Cardiac septum (tissue), 1 donor: ENCODE measurements at places on chromosomes 5 and 9.

- no peak for DNase-seq
These were observed 36.4 kb downstream of the ADAMTS12 start for GRCh38 chr5:33855396-33855795.

- DNase-seq = no peak
These were observed 5.4 kb downstream of the ZNF608 start for GRCh38 chr5:124740991-124741583.

DNA sequence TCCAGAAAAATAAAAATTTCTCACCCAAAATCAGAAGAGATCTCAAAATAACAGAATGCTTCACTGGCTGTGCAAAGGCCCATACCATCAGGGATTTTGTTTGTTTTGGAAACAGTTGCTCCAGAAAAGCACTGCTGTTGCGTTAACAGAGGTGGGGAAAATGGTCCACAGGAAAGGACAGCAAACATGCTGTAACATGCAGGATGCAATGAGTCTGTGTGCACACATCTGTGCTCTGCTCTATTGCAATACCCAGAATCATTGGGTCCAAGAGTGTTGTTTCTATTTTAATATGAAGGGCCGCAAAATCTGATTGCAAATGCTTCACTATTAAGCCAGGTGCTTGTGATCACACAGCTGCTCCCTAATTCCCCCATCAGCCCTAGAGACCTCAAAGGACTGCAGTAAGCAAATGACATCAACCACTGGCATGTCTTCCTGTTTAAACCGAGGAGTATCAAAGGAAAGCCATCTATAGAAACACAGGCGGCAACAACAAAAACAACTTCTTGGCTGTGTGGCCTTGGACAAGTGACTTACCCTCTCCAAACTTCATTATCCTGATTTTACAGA, 141.0 kb downstream of the DCP2 start:
- no peak for DNase-seq

DNA sequence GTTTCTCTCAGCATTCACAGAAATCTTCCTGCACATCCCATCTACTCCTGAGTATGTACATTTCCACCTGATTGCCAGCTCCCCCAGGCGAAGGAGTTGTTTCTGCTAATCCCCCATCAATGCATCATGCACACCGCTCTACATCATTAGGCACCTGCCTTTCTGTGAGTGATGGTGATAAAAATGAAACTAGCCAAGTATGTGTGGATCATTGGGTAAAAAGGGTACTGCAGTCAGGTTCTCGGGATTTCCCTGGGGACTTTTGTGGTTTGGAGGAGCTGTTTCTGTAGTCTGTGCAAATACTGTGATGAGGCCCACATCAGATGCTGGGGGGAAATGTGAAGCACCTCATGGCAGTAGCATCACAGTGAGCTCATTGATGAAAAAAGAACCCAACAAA, 30.4 kb downstream of the CAMK4 start:
- DNase-seq = no peak

GRCh38 chr9:9319007-9319406, 1293.8 kb downstream of the PTPRD start:
- DNase-seq = no peak

DNA sequence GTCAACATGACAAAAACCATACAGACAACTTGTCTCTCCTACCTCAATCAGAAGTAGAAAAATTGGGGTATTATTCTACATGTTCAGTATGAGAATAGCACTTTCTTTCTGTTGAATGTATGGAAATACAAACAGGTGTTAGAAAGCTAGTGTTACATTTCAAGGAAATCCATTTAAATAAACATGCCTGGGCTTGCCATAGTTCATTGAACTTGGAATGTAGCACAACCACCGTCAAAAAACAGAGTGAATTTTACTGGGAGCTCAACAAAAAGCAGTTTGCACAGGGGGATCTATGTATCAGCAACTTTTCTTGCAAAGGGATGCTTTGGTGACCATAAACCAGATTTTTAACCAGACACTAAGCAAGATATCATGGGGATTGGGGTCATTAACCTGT, 307.9 kb upstream of the SMARCA2 start:
- DNase-seq = no peak

- DNase-seq = no peak
These were observed 368.9 kb downstream of the TMEM161B start for GRCh38 chr5:87899721-87900131.

DNA sequence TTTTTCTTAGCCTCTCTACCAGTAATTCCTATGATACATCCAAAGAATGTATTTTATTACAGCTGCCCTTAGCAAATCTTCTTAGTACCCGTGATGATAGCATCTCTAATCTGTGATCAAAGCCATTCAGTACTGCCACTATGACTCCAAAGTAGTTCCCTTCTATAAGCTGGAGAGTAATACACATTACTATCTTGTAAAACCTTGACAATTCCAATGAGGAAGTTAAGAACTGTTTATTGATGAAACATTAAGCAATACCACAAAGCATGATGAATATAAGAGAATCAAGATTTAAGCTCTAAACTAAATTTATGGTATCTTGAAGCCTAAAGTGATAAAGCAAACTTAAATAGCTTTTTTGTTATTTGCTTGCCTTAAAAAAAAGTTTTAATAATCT, 86.1 kb downstream of the SMIM23 start:
- DNase-seq = no peak

DNA sequence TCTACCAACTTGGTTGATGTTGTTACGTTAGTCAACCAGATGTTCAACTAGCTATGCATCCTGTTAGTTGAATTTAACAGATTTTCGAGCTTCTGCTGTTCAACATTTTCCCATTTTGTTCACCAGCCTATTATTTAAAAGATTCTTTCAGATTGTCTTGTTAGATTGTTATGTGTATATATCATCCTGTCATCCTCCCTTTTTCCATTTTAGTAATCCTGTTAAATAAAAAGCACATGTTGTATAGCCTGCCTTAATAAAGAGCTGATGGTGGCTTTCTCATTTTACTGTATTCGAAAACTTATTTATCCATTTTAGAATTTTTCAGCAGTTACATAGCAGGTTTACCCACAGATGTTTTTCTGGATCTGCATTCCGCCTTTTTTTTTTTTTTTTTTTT, 4.3 kb downstream of the TMEFF1 start:
- DNase-seq = no peak

DNA sequence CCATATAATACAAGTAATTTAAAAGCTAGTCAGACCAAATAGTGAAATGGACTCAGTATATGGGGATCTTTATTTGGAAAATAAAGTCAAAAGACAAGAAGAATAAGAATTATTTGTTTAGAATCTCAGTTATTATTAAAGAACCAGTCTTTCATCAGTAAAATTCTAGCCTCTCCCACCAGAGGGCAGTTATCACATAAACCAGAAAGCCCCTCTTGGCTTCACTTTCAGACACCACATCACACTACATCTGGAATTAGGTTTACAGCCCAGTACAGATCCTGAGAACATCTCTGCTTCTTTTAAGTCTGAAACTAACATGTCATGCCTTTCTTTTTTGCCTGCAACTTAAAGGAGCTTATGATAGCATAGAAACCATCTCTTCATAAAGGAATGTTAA, 12.2 kb upstream of the HSPB3 start:
- no peak for DNase-seq

GRCh38 chr5:99866740-99867139, 668.4 kb upstream of the FAM174A start:
- no peak for DNase-seq

- no peak for DNase-seq
These were observed 190.5 kb downstream of the ADCY2 start for GRCh38 chr5:7586480-7586879.

GRCh38 chr9:34578241-34579103, 11.1 kb downstream of the CNTFR start:
- no peak for DNase-seq

DNA sequence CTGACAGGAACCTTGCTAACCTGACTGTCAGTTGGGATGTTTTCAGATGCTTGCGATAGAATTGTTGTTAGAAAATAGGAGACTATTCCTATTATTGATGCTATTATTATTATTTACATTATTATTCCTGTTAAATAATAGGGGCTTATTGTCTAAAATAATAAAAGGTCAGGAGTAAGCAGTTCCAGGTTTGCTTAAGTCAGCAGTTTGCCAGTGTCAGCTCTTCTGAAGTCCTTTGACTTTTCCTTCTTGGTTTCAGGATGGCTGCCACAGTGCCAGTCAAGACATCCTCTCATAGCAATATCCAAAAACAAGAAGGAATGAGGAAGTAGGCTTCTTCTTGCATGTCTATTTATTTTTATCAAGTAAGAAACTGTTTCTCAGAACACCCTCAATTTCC, 141.7 kb upstream of the MARCHF11 start:
- no peak for DNase-seq

- no peak for DNase-seq
These were observed 77.7 kb upstream of the ASS1 start for GRCh38 chr9:130366888-130367550.

DNA sequence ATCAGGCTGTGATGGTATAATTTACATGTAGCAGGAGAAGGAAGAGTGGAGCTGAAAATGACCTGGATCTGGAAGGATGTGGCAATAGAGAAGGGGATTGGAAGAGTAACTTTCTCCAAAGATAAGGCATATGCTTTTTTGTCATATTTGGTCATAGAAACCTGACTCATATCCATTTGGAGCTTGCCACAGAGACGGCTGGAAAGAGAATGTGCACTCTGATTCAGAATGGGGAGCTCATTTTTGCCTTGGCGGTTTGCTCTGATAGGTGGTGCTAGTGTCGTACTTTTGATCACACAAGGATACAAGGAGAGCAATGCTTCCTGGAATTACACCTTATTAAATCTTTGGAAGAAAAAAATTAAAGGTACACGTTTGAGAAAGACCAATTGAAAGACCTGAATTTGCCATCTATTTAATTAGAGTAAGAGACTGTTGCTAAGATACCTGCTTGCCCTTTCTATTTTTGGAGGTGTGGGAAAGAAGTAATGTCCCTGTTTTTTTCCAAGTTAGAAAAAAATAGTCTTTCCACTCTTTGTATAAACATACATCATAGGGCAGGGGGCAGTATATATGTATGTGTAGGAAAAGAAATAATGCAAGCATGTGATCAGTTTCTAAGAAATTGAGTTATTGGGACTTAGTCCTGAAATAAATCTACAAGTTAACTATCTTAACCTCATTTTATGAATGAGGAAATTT, 5.4 kb downstream of the LSM11 start:
- no peak for DNase-seq

- no peak for DNase-seq
These were observed 87.1 kb downstream of the EHMT1 start for GRCh38 chr9:137705906-137706305.

DNA sequence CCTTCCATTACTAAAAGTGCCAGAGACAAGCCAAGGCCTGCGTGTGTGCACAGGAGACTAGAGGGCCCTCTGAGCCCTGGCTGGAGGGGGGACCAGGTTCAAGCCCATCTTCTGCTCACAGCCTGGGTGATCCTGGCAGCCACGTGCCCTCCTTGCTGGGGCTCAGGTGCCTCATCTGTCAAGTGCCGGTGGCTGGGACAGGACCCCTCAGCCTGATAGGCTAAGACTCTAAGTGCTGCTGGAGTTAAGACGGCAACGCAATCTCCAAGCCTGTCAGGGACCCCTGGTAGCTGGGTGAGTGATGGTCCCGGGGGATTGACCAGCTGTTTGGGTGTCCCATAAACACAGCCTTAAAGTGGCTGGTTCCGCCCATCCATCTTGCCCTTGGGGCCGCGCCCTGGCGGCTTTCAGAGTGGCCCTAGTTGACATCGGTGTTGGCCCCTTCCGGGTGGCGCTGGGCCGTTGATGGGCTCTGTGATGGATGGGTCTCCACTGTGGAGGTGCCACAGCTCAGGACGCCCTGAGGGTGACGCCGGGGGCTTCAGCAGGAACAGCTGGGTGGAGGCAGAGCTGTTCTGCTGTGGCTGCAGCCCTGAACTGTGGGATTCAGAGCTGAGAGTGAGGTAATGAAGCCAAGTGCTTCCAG, 136.2 kb downstream of the BARX1 start:
- no peak for DNase-seq

- DNase-seq = no peak
These were observed 103.0 kb upstream of the ERCC6L2 start for GRCh38 chr9:95772320-95773052.

GRCh38 chr5:6274846-6275543, 103.4 kb downstream of the MED10 start:
- no peak for DNase-seq

DNA sequence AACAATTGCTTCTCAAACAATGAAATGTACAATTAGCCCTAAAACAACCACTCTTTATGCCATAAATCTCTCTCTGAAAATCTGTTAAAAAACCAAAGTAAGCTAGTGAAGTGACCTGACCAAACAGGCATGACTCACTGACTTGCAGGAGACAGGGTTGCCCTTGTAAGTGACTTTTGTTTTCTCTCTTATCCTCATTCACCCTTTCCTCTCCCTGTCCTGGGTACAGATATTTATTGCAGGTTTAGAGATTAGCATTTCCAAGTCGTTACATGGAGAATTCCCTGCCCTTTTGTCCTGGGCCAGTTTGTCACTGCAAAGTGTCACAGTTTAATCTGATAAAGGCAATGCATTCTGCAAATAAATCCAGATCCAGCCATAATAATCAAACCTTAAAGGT, 484.2 kb downstream of the IRX1 start:
- no peak for DNase-seq

GRCh38 chr5:83718936-83719495, 1.6 kb downstream of the HAPLN1 start:
- no peak for DNase-seq

DNA sequence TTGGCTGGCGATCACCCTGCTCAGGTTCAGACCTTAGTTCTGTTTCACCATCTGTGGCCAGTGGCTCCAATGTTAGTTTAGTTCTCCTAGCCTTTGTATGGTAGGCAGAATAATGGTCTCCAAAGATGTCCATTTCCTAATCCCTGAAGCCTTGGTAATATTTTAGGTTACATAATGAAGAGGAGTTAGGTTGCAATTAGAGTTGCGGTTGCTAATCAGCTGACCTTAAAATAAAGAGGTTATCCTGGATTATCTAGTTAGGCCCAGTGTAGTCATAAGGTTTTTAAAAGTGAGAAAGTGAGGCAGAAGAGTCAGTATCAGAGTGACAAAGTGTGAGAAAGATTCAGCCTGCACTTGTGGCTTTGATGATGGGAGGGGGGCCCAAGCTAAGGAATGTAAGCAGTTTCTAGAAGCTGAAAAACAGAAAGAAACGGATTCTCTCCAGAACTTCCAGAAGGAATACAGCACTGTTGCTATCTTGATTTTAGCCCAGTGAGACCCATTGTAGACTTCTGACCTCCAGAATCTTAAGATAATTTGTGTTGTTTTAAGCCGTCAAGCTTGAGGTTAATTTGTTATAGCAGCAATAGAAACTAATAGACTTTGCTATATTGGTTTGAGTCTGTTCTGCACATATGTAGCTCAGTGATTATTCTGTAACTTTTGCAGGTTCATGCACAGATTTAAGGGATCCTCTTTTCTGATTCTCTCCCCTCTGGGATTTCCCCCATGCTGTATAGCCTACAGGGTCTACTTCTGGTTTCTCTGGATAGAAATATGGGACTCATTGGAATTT, 21.6 kb downstream of the LNPEP start:
- DNase-seq = no peak
